ENCODE measurements at places on chromosomes 2 and 18.

GRCh38 chr18:33558529-33558928 is 19.5 kb upstream of the ASXL3 start:
- DNase-seq = no peak

GRCh38 chr2:157572725-157573124 is 55.9 kb downstream of the ACVR1C start:
- DNase-seq = no peak

- no peak for DNase-seq
Observed at GRCh38 chr2:23636426-23636825, 251.4 kb downstream of the KLHL29 start.

GRCh38 chr2:23029111-23029510 is 355.9 kb upstream of the KLHL29 start:
- DNase-seq = no peak

DNA sequence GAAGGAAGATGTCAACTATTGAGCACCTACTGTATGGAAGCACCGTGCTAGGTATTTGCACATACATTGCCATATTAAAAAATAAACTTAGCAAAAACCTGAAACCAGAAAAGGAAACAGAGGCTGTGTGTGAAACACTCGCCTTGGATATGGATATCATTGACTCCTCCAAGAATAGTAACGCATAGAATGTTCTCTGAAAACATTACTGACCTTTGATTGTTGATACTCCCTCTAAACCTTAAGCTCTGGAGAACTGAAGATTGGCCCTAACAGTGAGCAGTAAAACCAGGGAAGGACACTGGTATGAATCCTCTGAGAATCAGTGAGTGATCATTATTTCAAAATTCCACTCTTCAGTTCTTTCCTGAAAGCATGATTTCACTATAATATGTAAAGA is 236.8 kb downstream of the CDH20 start:
- no peak for DNase-seq

GRCh38 chr18:29439398-29439797 is 1262.5 kb upstream of the CDH2 start:
- no peak for DNase-seq

GRCh38 chr2:121187982-121188411 is 97.0 kb downstream of the TFCP2L1 start:
- DNase-seq = no peak

GRCh38 chr18:9290156-9290555 is 44.4 kb upstream of the TWSG1 start:
- DNase-seq = no peak

DNA sequence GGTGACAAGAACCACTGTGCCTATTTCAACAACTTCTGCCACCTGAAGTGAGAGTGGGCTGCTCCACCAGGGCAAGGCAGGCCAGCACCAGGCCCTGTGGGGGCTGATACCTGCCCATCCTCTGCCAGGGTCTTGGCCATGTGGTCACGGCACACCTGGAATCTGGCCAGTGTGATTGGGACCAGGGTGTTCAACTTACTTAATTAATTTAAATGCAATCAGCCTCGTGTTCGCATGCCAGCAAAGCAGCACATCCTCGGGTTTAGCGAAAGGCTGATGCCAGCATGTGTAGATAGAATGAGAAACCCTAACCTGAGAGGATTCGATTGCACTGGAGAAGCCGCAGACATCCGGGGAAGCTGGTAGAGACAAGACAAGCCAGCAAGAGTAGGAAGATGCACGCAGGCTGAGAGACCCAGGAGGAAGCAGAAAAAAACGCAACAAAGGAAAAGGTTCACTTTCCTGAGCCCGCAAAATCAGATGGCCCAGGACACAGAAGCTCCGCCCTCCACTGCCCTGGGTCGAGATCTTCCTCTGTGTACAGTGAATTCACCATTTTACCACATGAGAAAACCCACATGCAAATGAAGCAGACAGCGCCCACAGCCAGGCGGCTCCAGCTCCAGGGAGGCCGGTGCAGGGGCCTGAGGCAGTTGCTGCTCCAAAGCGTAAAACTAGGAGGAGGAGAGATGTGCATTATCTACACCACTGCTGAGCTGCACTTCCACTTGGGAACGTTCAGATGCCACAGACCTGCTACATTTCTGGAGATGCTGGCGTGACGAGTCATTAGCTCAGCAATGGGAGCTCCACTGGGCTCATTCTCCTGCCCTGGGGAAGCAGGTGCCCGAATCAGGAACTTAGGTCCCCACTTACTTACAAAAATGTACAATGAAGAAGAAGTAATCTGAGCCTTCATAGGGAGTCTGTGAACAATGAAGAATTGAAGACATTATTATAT is 92.1 kb downstream of the TMEM18 start:
- DNase-seq = no peak

DNA sequence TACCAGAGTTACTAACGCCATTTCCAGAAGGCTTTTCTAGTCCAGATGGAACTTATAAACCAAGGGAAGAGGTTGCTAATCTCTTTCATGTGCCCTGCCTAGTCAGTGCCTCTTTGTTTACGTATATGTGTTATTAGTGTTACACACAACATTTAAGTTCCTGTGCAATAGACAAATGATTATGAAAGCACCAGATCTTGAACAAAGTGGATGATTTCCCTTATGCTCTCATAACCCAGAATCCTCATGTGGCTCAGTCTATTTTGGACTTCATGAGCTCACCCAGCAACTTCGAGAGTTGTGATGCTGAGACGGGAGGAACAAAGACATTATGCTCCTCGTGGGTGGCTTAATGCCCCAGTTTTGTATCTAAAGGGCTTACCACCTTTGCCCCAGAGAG is 214.4 kb upstream of the SP5 start:
- DNase-seq = no peak

GRCh38 chr2:127205218-127206125 is 14.6 kb downstream of the CYP27C1 start:
- no peak for DNase-seq

- peak; percentile 18 for DNase-seq
Observed at GRCh38 chr2:105934467-105934866, 189.8 kb downstream of the NCK2 start.

GRCh38 chr2:10172033-10172871 is 49.7 kb downstream of the RRM2 start:
- no peak for DNase-seq

DNA sequence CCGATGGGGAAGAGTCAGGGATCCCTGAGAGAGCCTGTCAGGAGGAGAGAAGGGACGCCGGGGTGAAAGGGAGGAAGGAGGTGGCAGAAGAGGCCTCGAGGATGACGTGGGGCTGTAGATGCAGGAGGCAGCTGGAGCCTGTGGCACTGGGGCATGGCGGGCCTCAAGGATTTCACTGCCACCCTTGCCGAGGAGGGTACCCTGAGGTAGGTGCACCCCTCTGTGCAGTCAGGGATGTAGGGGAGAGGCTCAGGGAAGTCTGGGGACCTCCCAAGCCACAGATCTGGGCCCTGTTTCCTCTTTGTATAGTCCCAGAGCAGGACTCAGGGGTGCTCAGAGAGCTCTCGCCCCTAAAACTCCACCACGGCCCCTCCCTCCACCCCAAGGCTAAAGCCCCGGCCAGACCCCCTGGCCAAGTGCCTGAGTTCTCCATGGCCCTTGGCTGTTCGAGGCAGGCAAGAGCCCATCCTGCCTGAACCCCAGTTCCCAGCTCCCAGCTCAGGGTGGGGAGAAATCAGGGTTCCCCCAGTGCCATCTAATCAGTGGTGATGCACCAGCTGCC is 39.0 kb upstream of the HDAC4 start:
- no peak for DNase-seq

DNA sequence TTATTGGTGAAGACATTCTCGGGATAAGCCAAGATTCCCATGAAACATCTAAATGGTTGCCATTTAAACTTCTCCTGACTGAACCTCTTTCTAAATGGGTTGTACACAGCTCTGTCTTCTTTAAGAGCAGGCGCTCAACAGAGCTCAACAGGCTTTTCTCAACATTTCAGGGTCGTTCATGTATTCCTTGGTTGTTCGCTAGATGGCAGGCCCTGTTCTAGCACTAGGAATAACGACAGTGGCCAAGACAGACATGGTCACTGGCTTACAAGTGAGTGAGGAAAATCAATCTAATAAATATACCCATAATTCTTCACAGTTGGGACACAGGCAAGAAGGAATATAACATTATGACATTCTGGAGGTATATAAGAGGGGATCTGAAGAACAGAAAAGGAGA is 154.5 kb downstream of the SMAD2 start:
- DNase-seq = no peak

GRCh38 chr2:207071820-207072219 is 93.9 kb downstream of the KLF7 start:
- DNase-seq = no peak

GRCh38 chr2:139007130-139007529 is 226.9 kb upstream of the NXPH2 start:
- DNase-seq = no peak

GRCh38 chr18:38961880-38962279 is 1396.3 kb upstream of the CELF4 start:
- no peak for DNase-seq

GRCh38 chr18:75638223-75638775 is 210.8 kb upstream of the SMIM21 start:
- no peak for DNase-seq

- no peak for DNase-seq
Observed at GRCh38 chr2:14235667-14236066, 396.9 kb upstream of the LRATD1 start.

DNA sequence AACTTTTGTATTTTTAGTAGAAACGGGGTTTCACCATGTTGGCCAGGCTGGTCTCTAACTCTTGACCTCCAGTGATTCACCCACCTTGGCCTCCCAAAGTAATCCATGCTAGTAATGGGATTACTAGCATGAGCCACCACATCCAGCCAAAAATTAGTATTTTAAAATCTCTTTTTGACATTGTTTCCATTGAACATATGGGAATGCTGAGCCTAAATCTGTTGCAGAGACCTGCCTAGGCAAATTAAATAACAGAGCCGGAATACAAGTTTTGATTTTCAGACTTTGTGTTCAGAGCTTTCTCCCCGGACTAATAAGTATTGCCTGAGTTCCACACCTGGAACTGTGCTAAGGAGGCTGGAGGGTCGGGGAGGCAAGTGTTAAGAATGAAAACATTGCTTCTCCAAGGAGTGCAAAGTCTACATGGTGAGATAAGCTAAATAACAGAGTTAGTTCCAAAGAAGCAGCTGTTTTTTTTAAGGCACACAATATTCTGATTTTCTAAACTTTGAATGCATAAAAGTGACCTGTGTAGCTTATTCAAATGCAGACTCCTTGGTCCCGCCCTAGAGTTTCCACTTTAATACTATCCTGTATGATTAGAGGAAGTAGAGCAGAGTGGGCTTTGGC is 150.6 kb upstream of the CELF4 start:
- no peak for DNase-seq

- no peak for DNase-seq
Observed at GRCh38 chr18:10497206-10497749, 28.5 kb upstream of the NAPG start.

DNA sequence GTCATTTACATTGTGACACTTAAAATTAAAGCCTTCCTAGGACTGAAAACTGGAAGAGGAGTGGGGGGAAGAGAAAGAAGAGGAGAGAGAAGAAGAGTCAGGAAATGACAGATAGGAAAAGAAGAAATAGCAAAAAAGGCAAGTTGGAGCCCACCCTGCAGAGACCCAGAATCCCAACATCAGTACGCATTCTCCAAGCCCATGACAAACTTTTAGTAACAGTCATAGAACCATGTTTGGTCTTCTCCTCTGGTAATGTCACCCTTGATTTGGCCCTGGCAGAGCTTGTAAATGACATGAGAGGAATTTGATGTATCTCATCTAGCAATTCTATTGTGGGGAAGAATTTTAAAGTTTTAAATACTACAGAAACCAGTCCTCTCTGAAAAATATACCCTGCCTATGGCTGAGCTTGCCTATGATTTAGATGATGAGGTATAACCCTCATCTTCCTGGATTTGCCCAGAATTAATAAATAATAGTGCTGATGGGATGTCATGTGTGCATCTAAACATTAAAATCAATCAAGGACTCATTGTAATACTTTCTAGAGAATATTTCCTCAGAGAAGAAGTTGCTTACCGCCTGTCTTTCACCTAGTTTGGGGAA is 40.2 kb downstream of the APOB start:
- DNase-seq = no peak

GRCh38 chr2:235398321-235398720 is 95.5 kb upstream of the AGAP1 start:
- DNase-seq = no peak

- DNase-seq = no peak
Observed at GRCh38 chr2:215364157-215365155, 52.6 kb downstream of the ATIC start.

DNA sequence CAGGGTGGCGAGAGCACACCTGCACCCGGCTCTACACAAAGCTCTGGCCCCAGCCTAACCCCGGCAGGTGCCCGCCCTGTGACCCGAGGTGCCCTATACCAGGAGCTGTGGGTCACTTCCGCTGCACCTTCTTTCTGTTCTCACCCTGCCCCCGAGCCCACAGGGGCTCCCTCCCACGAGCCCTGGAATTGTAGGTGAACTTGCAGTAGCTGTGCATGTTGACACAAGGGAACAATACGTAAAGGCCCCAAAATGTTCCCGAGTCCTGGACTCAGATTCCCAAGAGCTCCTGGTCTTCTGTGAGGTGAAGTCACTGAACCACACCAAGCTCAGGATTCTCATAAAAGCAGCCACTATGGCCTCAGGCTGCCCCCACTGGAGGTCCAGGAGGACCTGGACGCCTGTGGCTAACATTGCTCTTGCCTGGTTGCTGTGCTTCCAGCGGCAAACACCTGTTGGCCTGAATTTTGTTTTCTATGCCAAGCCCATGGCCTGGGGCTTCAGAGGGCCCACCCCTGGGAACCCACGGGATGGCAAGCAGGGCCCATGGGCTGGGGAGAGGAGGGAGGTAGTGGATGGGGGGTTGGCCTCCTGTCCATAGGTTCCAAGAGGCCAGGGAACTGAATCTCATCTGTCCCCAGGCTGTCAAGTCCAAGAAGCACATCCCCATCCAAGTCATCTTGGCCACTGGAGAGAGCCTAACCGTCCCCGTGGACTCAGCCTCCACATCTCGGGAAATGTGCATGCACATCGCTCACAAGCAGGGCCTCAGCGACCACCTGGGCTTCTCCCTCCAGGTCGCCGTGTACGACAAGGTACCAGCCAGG is 23.2 kb upstream of the GPR17 start:
- no peak for DNase-seq

DNA sequence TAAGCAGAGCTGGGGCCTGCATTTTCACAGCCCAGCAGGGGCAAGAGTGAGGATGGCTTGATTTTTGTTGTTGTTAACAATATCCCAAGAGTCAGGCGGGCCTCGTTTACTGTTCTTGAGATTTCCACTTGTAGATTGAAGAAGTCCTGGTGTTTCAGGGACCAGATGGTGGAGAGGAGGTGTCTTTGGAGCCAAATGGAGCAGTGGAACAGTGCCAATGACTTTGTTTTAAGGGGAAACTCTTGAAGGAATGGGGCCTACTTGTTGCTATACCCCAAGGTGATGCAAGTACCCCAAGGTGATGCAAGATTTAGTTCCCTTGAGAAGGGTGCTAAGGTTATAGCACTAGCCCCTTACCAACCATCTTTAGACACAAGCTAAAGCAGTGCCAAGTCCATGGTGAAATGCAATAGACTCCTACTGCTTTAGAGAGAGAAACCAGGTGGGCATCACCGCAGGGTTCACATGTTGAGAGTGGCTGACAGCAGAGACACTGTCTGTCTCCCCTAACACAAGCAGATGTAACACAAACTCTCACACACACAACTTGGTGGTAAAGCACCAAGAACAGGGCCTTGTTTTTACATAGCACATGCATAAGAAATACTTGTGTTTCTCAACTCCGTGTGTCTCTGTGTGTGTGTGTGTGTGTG is 44.0 kb downstream of the HK2 start:
- DNase-seq = no peak
